ENCODE measurements at places on chromosomes 11 and 22. TPM values are rescaled to one million over a fixed set of nuclear protein-coding genes. Genes with fewer than 3 reads are reported as not detected.

Gene ZC3H12C
- 0.10 TPM for total RNA-seq

Gene PAX6
- not detected for total RNA-seq

Gene CDCA5
- 134 TPM for total RNA-seq

Gene FGF4
- not detected for total RNA-seq

Gene CALCA
- total RNA-seq = 0.29 TPM

Gene SLC5A1
- not detected for total RNA-seq

DNA sequence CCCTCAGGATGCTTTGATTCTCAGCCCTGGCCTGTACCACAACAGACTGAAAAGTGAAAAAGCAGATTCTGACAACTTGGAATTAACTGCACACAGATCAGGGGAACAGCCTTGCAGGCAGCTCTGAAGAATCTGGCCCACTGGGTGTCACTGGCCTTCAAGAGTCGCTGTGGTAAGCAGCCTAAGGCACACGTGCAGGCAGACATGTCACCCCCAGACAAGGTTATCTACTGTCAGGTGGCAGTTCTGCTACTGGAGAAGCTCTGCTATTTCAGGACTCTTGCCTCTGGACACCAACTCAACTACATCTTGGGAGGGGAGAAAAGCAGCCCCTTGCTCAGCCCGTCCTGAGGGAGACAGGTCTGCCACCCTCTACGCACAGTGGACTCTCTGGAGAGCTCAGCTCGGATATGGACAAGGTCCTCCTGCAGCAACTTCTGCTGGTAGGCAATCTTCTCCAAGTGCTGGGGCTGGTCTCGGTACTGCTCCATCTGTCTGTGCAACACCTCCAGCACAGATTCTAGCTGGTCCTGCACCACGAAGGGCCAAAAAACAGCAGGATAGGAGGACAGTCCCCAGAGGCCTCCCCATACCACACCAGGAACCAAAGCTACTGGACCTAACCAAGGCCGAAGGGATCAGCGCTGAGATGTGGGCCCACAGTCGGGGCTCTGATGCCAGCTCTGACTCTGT lies 63.0 kb downstream of the C11orf58 start:
- H3K36me3 ChIP-seq = no peaks in the 10 kb centered on the region
- no peak overlapping the region for H3K4me3 ChIP-seq
- H3K27me3 ChIP-seq = no peaks in the 10 kb centered on the region
- peak overlapping the region; percentile 27 for H3K27ac ChIP-seq
- peaks cover 18% of the 10 kb centered on the region for H3K4me1 ChIP-seq
- no peak for DNase-seq

- DNase-seq = no peak
- H3K36me3 ChIP-seq = no peaks in the 10 kb centered on the region
- H3K27me3 ChIP-seq = peaks cover 45% of the 10 kb centered on the region
- H3K4me1 ChIP-seq = no peaks in the 10 kb centered on the region
- H3K27ac ChIP-seq = no peak overlapping the region
Observed at GRCh38 chr11:45264839-45265515, 21.2 kb downstream of the SYT13 start.

- H3K4me3 ChIP-seq = no peak overlapping the region
- H3K4me1 ChIP-seq = no peaks in the 10 kb centered on the region
- H3K27ac ChIP-seq = no peak overlapping the region
- DNase-seq = no peak
- peaks cover 10% of the 10 kb centered on the region for H3K27me3 ChIP-seq
Observed at GRCh38 chr11:34346551-34346950, 11.3 kb downstream of the ABTB2 start.

GRCh38 chr11:44950625-44951476 lies at the start of gene TP53I11:
Gene TP53I11 (minus strand): TSS chr11:44950883. CDS start chr11:44938335, 12,548 bp downstream.
- no peaks in the 10 kb centered on the region for H3K36me3 ChIP-seq
- peak; percentile 83 for DNase-seq
- H3K4me1 ChIP-seq = peaks cover 19% of the 10 kb centered on the region
- no peak within 1 kb of the TSS for H3K27ac ChIP-seq
- no peaks in the 10 kb centered on the region for H3K27me3 ChIP-seq

DNA sequence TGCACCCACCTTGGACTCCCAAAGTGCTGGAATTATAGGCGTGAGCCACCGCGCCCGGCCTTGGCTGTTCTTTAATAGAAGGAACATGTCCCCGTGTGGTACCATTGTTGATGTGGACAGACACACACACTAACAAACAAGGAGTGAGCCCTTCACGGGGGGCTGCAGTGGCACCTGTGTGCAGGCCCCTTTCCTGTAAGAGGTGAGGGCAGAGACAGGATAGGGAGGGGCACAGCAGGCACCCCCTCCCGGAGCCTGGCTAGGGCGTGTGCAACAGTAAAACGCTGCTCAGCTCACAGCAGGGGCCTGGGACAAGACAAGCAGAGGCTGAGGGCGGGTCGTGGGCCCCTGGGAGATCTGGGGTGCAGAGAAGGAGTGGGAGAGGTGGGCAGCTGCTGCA lies 37.8 kb downstream of the GRIK4 start:
- no peaks in the 10 kb centered on the region for H3K36me3 ChIP-seq
- no peaks in the 10 kb centered on the region for H3K4me1 ChIP-seq
- H3K4me3 ChIP-seq = no peak overlapping the region
- H3K27ac ChIP-seq = no peak overlapping the region
- H3K27me3 ChIP-seq = peaks cover 11% of the 10 kb centered on the region
- no peak for DNase-seq

- H3K36me3 ChIP-seq = no peaks in the 10 kb centered on the region
- no peak overlapping the region for H3K27ac ChIP-seq
- no peak for DNase-seq
- peaks cover 38% of the 10 kb centered on the region for H3K27me3 ChIP-seq
- H3K4me1 ChIP-seq = peaks cover 14% of the 10 kb centered on the region
Observed at GRCh38 chr11:69446108-69446507, 35.4 kb upstream of the LINC01488 start.

DNA sequence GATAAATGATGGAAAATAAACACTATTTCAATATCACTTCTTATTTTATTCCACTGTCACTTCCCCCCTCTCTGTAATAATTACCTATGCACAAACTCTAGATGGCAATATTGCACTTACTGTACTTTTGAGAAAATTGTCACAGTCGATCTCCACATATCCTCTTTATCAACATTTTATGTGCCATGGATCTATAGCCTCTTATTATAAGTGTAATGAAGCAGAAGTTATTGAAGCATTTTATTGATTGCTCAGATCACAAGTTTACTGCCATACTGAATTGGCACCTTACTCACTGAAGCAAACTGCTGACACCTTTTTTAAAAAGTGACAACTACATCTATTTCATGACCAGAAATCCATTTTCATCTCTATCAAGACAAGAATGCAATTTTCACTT lies 133.4 kb downstream of the DCDC1 start:
- H3K4me3 ChIP-seq = no peak overlapping the region
- no peak for DNase-seq
- H3K27me3 ChIP-seq = no peaks in the 10 kb centered on the region
- no peak overlapping the region for H3K27ac ChIP-seq
- no peaks in the 10 kb centered on the region for H3K36me3 ChIP-seq
- no peaks in the 10 kb centered on the region for H3K4me1 ChIP-seq

DNA sequence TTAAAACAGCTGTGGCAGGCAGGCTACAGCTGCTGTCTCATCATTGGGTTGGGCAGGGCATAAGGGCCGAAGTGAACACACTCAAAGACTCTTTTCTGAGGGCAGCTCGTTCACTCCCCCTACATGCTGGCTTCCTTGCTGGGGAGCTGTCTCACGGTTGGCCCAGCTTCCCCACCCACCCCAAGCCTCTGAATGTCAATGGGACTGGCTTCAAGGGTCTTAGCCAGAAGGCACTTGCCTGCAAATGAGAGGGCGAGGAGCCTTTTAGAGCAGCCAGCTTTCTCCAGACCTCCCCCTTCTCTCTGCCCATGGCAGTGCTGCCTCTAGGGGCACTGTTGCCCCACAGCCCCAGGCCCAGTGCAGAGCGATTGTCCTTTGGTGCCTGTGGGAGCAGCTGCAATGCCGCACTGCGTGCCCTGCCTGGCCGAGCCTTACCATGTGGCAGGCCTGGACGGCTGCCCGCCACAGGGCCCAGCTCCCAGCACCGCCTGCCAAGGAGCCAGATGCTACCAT lies 94.7 kb upstream of the RASSF10 start:
- peaks cover 25% of the 10 kb centered on the region for H3K27me3 ChIP-seq
- no peak overlapping the region for H3K27ac ChIP-seq
- DNase-seq = peak; percentile 4
- H3K4me1 ChIP-seq = no peaks in the 10 kb centered on the region
- no peaks in the 10 kb centered on the region for H3K36me3 ChIP-seq
- H3K4me3 ChIP-seq = no peak overlapping the region

- H3K4me1 ChIP-seq = no peaks in the 10 kb centered on the region
Observed at GRCh38 chr11:69486773-69487291, 5.4 kb downstream of the LINC01488 start.
